ENCODE measurements at places on chromosomes 4 and X.

- DNase-seq, result no peak
Observed at GRCh38 chrX:15903186-15903681, 48.6 kb upstream of the AP1S2 start.

DNA sequence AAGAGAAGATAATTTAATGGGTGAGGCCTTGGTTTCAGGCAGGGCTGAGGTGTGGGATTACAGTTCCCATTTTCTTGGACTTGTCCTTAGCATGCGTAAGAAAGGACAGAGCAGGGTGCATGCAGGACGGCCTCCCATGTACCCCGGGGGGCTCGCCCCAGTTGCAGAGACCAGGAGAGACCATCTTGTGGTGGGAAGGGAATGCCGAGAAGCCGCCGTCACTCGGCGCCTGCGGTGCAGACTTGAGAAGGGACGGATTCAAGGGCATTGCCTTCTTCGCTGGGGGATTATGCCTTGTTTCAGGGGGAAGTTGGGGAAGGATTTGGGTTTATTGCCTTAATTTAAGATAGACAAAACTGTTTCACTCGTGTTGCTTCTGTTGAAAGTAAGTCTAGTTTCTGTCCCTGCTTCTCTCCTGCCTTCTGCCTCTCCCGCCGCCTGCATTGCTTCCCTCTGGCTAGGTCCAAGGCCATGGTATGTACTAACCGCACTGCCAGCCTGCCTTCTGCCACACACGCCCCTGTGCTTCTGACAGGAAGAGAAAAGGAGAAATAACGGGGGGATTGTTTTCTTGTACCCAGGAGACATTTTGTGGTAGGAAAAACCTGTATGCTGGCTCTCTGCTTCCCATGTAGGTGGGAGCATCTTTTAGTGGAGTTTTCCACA, 175.9 kb downstream of the DCLK2 start:
- no peak for DNase-seq

GRCh38 chr4:83230928-83231327, 53.7 kb downstream of the COQ2 start:
- DNase-seq, result no peak

DNA sequence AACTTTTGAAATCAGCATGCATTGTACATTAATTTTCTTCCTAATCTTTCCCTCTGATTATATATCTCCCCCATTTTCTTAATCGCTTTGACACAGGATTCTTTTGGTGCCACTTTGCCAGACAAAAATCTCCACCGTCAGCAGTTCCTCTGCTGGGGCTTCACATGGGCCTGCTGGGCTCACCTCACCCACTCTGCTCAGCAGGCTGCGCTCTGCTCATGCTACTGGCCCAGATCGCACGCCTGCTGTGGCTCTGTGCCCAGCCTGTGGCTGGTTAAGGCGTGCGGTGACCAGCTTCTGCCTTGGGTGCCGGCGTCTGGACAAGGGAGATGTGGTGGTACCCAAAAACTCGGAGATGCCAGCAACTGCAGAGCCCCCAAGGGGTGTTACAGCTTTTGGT, 31.1 kb downstream of the UCHL1 start:
- DNase-seq, result no peak

DNA sequence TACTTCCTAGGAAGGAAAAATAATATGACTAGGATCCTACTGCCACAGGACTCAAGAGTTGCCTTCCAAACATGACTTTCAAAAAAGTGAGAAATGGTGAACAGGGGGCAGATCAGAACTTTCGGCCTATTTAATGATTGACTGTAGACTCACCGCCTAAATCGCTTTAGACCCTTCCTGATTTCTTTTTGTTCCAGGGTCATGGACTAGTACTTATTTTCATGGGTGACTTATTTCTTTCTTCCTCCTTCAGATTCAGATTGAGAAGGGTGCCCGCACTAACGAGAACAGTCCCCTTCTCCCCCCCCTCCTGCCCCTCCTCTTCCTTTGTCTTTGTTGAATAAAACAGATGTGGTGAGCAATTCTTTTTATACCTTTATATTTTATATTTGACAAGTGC, 48.0 kb upstream of the KLHL8 start:
- DNase-seq, result no peak

DNA sequence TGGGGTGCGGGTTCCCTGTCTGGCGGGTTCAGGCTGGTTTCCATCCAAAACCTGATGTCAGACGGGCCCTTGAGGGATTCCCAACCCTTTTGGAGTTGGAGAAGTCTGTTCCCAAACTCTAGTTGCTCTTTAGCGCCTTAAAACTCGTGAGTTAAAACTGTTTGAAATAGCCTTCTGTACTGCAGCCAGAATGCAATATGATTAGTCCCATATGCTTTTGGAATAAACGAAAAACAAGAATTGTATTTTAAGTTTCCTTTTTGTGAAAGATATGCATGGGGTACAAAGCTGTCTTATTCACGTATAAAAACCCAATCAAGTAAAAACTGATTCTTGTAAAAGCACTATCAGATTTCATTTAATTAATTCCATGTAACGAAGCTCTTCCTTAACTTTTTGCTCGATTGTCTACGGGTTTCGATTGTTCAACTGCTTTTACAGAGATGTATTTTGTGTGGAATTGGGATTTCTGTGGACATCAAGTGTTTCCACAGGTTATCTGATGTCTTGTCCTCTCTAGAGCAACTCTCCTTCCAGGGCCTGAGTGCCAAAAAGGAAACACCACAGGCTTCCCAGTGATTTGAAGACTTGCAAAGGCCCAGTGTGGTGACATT, 49.5 kb downstream of the CLDN34 start:
- no peak for DNase-seq

GRCh38 chr4:140150886-140151698, 2.9 kb downstream of the MAML3 start:
- DNase-seq, result peak; percentile 76

DNA sequence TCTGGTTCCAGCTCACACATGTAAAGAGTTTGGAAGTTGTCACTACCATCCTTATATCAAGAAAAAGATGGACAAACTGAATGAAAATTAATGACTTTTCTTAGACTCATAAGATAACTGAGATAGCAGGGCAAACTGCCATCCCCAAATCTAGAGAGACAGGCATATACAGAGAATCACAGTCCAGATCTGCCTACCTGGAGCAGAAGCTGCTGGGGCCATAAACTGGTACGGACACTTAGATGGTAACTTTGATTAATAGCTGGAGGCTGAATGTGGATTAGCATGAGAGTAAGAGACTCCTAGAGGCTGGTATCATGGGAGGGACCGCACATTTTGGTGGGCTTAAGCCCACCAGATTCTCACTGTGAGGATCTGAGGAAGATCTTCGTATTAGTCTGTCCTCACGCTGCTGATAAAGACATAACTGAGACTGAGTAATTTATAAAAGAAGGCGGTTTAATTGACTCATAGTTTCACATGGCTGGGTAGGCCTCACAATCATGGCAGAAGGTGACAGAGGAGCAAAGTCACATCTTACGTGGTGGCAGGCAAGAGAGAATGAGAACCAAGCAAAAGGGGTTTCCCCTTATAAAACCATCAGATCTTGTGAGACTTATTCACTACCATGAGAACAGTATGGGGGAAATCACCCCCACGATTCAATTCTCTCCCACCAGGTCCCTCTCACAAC, 10.8 kb upstream of the POLA1 start:
- DNase-seq, result no peak

- DNase-seq, result no peak
Observed at GRCh38 chrX:10847333-10847732, 226.9 kb upstream of the MID1 start.

DNA sequence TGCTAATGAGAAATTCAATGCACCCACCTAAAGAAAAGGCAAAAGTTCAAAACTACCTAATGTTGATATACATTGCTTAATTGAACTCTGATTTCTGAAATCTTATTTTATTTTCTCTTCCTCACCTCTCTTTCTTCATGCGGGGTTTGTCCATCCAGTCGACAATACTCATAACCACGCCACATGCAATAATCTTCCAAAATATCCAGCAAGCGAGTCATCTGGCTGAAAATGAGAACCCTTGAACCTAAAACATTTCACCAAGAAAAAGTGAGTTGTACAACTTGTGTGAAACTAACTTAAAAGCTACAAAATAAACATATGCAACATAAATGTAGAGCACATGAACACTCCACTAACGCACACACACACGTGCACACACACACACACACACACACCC, 26.7 kb downstream of the SMARCA1 start:
- DNase-seq, result no peak

Data from liver (tissue), 10 donors.